Stimulated activated CD4-positive, alpha-beta T cell treated with anti-CD3 and anti-CD28 coated beads, TNF-alpha, amount 100 ng/mL, for 1 hour (primary cell): ENCODE measurements at places on chromosomes 5 and 9.

- DNase-seq, result no peak
These were observed 133.7 kb downstream of the NMUR2 start for GRCh38 chr5:152271420-152271819.

DNA sequence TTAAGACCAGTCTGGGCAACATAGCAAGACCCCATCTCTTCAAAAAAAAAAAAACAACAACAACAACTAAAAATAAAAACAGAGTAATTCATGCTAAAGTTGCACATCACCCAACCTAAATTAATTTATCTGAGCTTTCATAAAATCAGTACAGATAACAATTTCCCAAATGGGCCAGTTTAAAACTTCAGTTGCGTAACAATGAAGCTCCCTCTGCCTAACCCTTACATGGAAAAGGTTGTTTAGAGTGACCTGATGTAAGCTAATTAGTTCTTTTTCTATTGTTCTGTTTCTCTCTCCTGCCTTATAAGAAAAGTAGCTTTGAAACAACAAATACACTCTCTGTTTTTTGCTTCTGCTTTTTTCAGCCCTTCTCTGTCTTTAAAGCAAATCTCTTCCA, 46.2 kb upstream of the SLC28A3 start:
- no peak for DNase-seq

GRCh38 chr5:169576181-169576598, 7.4 kb upstream of the SPDL1 start:
- DNase-seq, result no peak

- DNase-seq, result no peak
These were observed 26.4 kb upstream of the FKTN start for GRCh38 chr9:105531530-105531929.

GRCh38 chr9:37968228-37968701, 64.3 kb upstream of the SLC25A51 start:
- DNase-seq, result no peak

- DNase-seq, result no peak
These were observed 213.6 kb upstream of the S1PR3 start for GRCh38 chr9:88777498-88778312.

DNA sequence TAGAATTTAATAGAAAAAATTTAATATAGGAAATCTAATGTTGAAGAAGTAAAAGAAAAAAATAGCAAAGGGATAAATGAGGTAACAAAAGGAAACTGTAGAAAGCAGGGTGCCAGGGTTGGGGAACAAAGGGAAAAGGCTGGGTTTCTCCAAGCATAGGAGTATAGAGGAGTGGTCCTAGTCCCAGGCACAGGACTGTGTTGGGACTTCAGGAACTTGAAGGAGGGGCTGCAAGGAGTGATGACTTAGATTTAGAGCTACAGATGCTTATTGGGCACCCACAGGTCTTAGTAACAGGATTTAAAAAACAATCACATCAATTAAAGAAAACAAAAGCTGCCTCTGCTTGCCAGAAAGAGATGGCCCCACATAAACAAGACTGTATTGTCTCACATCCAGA, 396.5 kb upstream of the TNC start:
- DNase-seq, result no peak

- no peak for DNase-seq
These were observed 50.7 kb upstream of the SHB start for GRCh38 chr9:38119560-38120236.
